ENCODE measurements at places on chromosomes 12 and 14.

DNA sequence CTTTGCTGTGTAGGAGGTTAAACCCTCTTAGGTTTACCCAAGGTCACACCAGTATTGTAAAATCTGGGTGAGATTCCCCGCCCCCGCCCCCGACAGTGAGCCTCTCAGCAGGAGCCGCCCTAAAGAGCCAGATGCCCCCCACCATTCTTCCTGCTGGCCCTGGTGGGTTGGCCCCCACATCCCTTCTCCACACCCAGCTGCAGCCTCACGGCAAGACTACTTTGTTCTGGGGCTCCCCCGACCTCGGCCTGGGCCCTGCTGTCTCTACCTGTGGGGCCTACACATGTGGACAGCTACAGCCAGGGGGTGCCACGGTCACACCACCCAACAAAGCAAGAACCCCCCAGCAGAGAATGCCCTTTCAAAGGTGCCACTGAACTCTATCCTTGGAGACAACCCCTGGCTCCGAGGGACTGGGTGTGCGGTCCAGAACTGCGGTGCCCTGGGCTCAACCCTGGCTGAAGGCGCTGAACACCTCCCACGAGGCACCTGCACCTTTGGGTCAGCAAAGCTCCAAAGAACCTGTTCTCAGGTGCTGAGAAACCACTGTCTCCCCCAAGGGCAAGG is 82.4 kb downstream of the WDR20 start:
- DNase-seq = no peak

- DNase-seq = no peak
These were observed 23.2 kb downstream of the TTC9 start for GRCh38 chr14:70664698-70665447.

DNA sequence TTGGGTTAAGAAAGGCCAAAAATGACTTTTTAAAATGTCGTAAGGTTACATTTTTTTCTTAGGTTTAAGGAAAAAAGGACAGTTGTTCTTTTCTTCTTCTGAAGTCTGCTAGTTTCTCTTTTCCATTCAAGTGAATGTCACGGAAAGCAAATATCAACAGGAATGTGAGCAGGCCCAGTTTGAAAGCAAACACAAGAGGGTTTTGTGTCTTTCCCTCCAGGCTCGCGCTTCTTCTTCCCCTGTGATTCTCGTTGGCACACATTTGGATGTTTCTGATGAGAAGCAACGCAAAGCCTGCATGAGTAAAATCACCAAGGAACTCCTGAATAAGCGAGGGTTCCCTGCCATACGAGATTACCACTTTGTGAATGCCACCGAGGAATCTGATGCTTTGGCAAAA is 85.4 kb downstream of the LRRK2 start:
- no peak for DNase-seq

DNA sequence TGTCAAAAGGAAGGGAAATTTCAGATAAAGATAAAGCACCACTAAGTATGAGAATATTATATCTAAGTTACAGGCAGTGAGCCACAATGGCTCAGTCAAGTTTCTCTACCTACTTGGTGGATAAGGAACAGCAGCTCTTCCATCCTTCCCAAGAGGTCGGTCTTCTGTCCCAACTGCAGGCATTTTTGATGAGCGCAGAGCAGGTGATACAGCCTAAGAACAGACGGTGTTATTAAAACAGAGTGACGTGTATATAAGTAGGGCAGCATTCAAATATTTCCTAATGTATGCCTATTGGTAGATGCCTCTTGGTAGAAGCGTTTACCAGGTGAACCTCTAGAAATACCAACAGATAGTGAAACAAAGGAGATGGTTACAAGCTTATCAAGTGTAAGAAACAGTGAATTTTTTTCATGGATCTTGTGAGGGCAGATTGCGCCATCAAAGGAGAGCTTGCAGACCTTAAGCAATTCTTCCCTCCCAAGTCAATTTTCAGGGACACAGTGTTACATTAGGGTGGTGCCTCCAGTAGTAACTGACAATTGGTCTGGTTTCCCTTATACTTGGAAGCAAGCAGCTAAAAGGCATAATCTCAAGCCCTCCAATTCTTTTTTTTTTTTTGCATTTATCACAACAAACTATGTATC is 274.5 kb downstream of the MED13L start:
- DNase-seq = no peak

DNA sequence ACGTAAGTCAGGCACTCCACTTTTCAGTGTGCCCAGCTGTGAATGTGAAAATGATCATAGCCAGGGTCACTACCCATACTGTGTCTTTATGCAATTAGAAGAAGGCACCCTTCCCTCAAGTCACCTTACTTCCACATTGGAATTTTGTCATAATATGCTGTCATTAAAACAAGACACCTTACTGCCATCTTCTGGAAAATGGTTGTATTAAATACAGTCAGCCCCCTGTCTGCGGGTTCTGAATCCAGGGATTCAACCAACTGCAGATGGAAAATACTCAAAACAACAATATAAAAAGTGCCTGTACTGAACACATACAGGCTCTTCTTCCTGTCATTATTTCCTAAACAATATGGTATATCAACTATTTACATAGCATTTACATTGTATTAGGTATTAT is 70.2 kb upstream of the TBX5 start:
- DNase-seq = no peak

DNA sequence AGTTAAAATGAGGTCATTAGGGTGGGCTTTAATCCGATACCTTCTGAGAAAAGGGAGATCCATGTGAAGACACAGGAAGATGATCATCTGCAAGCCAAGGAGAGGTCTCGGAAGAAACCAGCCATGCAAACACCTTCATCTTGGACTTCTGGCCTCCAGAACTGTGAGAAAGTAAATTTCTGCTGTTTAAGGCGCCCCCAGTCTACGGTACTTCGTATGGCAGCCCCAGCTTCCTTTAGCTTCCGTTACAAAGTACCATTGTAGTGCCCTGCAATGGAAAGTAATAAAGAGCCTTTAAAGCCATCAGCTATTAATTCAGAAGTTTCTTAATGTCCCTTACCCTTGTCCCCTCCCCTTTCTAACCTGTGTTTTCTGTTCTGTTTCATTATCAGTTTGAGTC is 308.1 kb downstream of the AACS start:
- no peak for DNase-seq

DNA sequence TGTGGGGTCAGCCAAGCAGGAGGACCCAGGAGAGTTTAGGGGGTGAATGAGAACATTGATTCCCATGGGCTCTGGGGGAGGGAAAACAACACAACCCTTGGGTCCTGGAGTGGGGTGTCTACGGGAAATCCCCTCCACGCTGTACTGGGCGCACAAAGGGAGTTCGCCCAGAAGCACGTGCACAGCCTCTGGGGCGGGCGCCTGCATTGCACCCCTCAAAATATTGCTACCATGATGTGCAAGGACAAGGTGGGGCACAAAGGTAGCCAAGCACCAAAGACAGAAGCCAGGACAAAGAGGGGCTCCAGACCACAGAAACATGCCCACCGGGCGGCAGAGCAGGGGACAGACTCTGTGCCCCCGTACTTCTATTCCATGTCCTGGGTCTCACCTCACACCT is 74.9 kb upstream of the EIF5 start:
- no peak for DNase-seq

- no peak for DNase-seq
These were observed 25.9 kb downstream of the ZBTB42 start for GRCh38 chr14:104826861-104827176.

DNA sequence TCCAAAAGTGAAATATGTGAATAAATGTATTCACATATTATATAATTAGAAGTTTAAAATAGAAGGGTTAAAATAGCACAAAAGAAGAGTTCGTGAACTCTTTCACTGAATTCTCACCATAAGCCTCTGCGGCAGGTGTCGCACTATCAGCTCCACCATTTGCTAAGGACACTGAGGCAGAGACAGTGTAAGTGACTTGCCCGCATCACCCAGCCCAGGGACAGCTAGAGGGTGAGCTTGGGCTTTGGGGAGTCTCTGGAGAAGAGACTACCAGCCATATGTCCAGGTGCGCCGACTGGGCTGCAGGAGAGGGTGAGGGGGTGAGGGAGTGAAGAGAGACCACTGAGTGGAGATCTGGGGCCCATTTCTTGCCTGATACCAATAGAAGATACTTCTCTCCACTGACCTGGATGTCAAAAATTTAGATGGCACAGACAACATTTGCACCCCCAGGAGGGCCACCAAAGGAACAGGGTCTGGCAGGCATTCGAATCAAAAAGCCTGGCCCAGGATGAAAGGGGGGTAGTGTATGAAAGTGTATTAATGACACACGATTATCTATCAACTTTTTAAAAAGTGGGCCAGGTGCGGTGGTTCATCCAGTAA is 28.5 kb downstream of the FAIM2 start:
- DNase-seq = no peak

- no peak for DNase-seq
These were observed 8.3 kb downstream of the LAG3 start for GRCh38 chr12:6780573-6780972.

DNA sequence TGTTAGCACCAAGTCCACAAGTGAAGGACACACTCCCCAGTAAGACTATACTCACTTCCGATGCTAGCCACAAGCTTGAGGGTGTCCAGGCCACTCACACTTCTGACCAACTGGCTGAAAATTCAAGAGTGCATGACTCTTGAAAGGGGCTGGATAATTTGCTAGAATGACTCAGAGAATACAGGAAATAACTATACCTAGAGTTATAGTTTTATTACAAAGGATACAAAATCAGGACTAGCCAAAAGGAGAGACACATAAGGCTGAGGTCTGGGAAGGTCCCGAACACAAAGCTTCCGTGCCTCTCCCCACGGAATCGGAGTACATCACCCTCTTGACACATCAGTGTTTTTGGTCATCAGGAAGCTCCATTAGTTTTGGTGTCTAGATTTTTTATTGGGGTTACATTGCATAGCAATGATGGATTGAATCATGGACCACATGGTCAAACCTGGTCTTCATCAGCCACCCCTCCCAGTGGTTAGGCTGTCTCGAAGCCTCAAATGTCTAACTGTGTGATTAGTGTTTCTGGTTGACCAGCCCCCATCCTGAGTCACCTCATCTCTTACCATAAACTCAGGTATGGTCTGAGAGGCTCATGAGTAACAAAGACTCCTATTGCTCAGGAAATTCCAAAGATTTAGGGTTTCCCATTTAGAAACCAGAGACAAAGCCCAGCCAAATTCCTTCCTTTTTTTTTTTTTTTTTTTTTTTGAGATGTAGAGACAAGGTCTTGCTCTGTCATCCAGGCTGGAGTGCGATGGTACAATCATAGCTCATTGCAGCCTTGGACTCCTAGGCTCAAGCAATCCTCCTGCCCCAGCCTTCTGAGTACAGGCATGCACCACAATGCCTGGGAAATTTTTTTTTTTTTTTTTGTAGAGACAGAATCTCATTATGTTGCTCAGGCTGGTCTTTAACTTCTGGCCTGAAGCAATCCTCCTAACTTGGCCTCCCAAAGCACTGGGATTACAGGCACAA is 472.0 kb upstream of the TBX3 start:
- DNase-seq = no peak

Measured in T-helper 22 cell (primary cell).